Cerebellar nuclear complex (tissue), 1 donor: ENCODE measurements at places on chromosomes 2 and 18.

DNA sequence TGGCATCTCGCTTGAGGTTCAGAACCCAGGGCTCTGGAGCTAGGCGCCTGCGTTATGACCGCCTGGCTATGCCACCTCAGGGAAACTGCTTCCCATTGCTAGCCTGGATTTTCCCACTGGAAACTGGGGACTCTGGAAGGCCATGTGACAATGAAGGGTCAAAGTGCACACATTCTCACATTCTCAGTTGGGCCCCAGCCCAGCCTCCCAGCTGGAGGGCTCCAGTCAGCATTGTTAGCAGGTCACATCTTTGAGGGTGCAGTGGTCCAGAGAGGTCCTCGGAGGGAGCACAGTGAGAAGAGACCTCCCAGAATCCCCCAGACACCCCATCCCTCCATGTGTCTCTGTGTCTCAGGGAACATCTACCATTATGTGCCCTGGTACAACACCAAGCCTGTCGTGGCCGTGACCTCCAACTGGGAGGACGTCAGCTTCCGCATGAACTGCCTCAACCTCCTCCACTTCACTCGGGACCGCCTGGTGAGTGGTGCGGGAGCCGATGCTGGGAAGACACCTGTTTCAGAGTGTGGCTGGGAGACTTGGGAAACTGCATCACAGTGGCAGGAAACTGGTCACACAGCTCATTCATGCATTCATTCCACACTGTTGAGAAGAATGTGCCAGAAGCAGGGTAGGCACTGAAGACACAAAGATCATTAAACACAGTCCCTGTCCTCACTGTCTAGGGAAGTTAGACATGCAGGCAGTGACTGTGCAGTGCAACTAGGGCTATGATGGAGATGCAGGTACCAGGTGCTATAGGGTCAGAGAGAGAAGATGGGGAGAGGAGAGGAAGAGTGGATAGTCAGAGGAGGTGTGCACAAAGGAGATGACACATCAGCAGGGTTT, 41.6 kb downstream of the FER1L5 start:
- DNase-seq = no peak

- DNase-seq = no peak
Measured at GRCh38 chr2:196516564-196516963, 123.0 kb upstream of the CCDC150 start.

GRCh38 chr2:65450810-65451209, 18.4 kb upstream of the SPRED2 start:
- no peak for DNase-seq

DNA sequence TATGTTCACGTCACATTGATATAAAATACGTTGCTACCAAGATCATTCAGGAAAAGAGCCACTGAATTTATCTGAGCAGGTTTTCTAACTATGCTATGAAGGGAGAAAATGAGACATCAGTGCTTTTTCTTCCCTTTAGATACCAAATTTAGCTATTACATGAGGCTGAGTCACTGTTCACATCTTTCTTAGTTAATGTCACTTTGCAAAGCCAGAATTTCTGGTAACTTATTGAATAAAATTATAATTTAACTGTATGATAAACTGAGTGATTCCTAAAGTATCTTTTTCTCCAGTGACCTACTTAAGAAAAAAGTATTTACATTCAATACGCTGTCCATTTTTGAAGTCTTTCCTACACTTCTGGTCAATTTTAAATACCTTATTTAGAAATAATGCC, 22.7 kb downstream of the C1D start:
- no peak for DNase-seq

GRCh38 chr2:8239531-8240088, 442.2 kb upstream of the ID2 start:
- DNase-seq = no peak

- no peak for DNase-seq
Measured at GRCh38 chr2:85988914-85989270, 100.1 kb upstream of the ST3GAL5 start.

DNA sequence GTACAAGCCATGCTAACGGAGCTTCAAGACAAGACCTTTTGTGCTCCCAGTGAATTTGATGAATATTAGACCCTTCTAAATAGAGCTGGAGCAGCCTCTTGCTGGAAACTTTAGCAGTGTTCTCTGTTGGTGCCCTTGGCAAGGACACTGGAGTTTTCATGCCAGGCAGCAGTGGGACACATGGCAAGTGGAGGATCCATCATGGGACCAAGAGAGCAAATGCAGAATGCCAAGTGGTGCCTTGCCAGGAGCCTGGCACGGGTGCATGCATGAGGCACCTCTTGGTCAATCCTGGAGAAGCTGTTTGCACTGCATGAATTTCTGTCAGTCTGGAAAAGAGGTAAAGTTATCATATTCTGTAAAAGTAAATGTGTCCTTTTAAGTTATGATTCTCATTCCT, 59.1 kb downstream of the NETO1 start:
- no peak for DNase-seq

- DNase-seq = no peak
Measured at GRCh38 chr2:46657042-46657504, 177.7 kb downstream of the TMEM247 start.

- no peak for DNase-seq
Measured at GRCh38 chr18:44887227-44887631, 206.5 kb downstream of the SETBP1 start.

GRCh38 chr2:20781656-20782265, 41.1 kb downstream of the LDAH start:
- no peak for DNase-seq

DNA sequence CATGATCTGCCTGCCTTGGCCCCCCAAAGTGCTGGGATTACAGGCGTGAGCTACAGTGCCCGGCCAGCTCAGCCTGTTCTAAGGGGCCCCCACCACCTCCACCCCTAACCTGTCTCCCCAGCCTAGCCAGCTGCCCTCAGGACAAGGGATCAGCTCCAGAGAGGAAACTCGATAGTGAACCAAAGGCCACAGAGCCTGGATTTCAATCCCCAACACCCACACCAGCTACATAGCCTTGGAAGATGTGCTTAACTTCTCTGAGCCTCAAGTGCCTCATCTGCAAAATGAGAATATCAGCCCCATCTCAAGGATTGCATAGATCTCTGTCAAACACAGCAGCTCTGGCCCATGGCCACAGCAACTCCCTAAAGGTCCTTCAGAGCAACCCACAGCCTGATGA, 32.0 kb downstream of the BIN1 start:
- no peak for DNase-seq

DNA sequence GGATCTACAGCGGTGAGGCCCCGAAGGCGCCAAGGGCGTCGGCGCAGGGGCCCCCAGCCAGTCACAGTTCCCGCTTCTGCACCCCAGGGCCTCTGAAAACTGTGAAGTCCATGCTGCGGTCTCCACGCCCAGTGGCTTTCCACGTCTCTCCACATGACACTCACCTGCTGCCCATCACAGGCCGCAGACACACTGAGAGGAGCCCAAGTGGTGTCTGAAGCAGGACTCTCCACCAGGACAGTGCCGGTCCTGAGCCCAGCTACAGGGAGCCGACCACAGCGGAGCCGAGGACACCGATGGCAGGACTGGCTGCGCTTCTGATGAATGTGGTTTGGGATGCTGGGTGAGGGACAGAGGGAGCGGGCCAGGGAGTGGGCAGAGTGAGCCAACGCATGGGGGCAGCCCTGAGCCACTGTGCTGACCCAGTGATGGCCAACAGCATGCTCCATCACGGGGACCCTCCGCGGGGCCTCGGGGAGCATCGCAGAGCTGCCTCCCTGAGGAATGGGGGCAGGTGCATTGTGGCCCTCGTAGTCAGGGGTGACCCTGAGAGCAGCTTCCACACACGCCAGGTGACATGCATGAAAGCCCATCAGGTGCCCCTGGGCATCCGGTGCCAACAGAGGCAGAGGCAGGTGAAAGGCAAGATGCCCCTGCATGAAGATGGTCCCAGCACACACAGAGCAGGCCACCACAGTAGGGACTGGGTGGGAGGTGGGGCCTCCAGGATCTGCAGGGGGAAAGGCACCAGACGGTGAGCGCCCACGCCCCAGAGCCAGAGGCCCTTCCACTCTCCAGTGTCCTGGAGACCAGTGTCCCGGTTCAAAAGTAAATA, 116.6 kb downstream of the HDAC4 start:
- no peak for DNase-seq

DNA sequence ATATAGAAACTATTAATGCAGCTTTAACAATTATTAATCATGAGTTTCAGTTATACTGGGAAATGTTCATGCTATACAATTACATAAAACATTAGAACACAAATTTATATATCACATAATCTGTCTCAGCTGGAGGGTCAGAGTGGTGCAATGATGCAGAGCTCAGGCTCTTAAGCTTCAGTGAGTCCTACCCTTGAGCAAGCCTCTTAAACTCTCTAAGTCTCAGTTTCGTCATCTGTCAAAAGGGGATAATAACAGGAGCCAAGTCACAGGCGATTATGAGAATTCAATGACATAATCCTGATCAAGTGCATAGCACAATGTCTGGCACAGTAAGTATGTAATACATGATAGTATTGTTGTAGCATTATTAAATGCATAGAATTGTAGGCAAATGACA, 46.0 kb downstream of the LAMA1 start:
- DNase-seq = no peak

DNA sequence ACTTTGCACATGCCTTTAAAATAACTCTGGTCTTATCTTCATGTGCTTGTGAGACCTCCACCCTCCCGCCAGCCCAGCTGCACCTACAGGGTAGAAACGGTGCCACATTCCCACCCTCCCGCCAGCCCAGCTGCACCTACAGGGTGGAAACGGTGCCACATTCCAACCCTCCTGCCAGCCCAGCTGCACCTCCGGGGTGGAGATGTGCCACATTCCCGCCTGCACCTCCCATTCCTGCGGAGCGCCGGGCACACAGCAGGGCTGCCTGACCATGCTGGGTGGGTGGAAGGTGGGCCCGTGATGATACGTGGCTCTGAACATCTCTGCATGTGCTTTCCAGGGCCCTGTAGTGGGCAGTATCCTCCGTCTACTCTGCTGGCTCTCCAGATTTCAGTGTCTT, 243.7 kb upstream of the PXDN start:
- DNase-seq = no peak

DNA sequence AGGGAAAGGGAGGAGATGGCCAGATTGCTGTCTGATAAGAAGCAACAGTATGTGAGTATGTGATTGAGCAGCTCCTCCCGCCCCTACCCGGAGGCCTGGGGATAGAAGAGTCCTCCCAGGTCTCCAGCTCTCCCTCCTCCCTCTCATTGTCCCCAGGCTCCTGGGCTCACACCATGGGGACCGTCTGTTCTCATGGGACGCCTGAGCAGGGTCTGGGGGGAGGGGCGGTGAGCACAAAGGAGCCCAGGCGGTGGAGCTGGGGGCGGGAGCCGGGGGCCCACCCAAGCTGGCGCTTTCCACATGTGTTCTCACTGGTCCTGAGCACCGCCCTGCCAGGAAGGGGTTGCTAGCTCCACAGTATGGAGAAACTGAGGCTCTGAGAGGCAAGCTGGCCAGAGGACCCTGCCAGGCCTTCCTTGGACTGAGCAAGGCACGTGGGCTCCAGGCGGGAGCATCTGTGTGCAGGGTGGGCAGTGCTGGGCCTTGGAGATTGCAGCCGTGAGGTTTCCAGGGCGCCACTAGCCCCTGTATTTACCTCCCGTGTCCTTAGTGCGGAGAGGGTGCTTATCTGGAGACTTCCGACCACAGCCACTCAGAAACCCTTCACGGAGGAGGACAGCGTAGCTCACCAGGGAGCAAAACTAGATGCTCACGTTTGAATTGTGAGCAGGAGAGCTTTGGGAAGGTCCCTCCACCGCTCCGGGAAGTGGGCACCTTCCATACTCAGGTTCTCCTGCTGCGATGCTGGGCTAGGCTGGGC, 37.4 kb downstream of the PDIA6 start:
- DNase-seq = no peak

DNA sequence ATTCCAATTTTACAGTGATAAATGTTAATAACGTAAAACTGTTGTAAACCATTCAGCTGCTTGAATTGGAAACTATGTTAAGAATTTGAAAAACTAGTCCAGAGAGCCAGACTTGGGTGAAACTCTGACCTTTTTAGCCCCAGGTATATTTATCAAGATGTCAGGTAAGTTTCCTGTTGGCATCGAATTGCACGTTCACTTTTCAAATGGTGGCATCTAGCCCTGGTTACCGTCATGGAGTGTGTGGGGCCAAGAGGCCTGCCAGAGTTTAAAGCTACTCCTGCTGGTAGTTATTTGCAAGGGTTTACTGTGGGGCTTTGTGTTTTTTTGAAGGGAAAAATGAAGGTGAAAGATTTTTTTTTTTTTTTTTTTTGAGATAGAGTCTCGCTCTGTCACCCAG, 109.9 kb downstream of the WDSUB1 start:
- no peak for DNase-seq

GRCh38 chr18:22283397-22283796, 114.0 kb downstream of the GATA6 start:
- no peak for DNase-seq

- DNase-seq = no peak
Measured at GRCh38 chr2:126860385-126860784, 38.3 kb upstream of the TEX51 start.

- DNase-seq = no peak
Measured at GRCh38 chr2:42026272-42026671, 21.5 kb upstream of the PKDCC start.

- no peak for DNase-seq
Measured at GRCh38 chr2:64210816-64211215, 66.6 kb upstream of the PELI1 start.

DNA sequence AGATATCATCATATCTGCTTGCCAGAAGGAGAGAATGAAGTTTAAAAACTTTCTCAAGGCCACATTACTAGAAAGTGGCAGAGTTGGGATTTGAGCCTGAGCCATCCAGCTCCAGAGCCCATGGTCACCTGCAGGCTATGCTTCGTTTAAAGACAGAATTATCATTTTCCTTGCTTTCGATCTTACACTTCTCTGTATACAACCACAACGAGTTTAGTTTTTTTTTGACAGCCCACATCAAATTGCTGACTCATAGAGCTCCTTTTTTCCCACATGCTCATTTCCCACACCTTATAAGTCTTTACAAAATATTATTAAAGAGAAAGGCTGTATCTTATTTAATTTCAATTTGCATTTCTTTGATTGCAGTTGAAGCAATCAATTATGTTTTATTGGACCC, 6.5 kb downstream of the PLEK start:
- DNase-seq = no peak

- DNase-seq = no peak
Measured at GRCh38 chr2:197011801-197012641, 85.5 kb upstream of the PGAP1 start.

DNA sequence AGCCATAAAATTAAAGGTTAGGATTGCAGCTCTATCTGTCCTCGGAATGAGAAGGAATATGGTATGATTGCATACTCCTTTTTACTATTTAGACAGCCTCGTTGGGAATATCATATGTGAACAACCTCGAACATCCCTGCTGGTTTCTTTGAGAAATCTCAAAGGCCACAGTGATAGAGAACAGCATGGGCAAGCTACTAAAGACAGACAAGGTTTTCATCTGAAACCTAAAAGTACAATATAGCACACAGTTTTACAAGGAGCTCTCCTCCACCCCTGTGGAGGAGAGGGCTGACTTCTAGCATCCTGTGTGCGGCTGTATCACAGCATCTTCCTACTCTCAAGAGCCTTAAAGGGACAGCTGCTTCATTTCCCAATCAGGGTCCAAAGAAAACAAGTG, 104.3 kb downstream of the VWC2L start:
- no peak for DNase-seq
